ENCODE measurements at places on chromosomes 1 and 21. TPM values are rescaled to one million over a fixed set of nuclear protein-coding genes. Genes with fewer than 3 reads are reported as not detected.

Gene KIAA1614
- total RNA-seq, result 0.16 TPM

Gene SCAMP3
- total RNA-seq, result 193 TPM

Gene LIN28A
- total RNA-seq, result 0.37 TPM

Gene ZNF697
- total RNA-seq, result 0.32 TPM

Gene TRIM58
- 0.11 TPM for total RNA-seq

Gene GJA8
- not detected for total RNA-seq

Gene KIF17
- total RNA-seq, result not detected

Gene MFSD2A
- total RNA-seq, result 31.8 TPM

Gene KRTAP19-1
- not detected for total RNA-seq

Gene POU2F1
- total RNA-seq, result 9.0 TPM

- no peak for DNase-seq
Measured at GRCh38 chr1:39205781-39206464, 1.4 kb downstream of the MACF1 start.

- DNase-seq, result peak; percentile 86
Measured at GRCh38 chr21:45615145-45615711, 28.3 kb upstream of the PCBP3 start.

GRCh38 chr1:157512036-157512969 is 40.0 kb downstream of the FCRL5 start:
- no peak for DNase-seq

- no peak for DNase-seq
Measured at GRCh38 chr1:212951947-212952640, 1.8 kb downstream of the VASH2 start.

DNA sequence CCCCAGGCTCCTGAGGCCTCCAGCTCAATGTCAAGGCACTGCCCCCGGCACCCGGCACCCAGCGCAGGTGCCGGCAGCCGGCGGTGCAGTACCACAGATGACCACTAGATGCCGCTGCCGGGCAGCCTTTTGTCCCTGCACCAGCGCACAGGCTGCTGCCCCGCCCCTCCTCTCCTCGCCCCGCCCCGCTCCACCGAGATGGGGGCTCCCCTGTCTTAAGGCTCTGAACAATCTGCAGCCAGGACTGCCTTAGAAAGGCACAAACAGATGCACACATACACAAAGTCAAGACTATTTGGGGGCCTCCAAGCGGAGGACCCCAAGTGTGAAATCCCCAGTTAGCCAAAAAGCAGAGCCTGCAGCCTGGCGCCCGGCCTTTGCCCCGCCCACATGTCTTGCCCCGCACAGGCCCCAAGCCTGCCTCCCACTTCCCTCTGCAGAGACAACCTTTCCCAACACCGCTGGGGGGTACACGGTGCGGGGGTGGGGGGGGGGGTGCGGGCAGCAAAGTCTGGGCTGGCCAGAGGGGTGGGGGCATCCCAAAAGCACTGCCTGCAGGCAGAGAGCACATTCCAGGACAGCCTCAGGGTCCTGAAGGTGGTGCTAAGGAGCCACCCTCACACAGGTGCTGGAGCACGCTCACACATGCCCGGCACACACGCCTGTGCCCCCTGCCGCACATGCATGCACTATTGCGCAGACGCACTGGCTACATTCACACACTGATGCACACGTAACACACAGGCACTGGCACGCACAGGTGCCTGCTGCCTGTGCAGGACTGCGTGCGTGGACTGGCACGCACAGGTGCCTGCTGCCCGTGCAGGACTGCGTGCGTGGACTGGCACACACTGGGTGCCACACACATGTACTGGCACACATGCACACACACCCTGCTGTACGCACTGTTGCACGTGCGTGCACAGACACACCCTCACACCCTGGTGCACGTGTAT is 37.1 kb downstream of the ARHGEF16 start:
- peak; percentile 84 for DNase-seq

DNA sequence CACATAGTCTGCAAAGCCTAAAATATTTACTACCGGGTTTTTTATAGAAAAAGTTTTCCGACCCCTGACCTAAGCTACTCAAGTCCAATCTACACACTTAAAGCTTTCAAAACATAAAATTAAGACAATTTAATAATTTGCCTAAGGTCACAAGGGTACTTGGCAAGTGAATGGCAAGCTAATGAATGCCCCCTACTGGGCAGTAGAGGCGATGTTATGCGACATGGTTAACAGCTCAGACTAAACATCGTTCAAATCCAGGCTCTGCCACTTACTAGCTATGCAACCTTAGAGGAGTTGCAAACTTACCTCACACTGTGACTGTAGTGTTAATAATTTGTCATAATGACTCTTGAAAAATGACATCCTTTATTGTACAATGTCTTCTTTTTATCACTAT is 317.2 kb upstream of the NFIA start:
- DNase-seq, result no peak

GRCh38 chr1:24289937-24290595 is 29.1 kb upstream of the GRHL3 start:
- no peak for DNase-seq

- no peak for DNase-seq
Measured at GRCh38 chr1:33429856-33430691, 821 bp downstream of the PHC2 start.

DNA sequence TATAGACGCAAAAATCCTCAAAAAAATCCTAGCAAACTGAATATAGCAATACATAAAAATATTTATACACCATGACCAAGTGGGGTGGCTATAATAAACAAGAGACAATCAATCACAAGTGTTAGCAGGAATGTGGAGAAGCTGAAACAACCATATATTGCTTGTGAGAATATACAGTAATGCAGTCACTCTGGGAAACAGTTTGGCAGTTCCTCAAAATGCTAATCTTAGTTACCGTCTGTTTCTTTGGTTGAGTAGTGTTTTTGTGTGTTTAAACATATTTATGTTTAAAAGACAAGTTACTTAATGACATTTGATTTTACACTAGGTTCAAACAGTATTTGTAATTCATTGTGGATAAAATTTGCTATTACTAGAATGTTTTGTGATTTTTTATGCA is 792.0 kb downstream of the LTN1 start:
- DNase-seq, result no peak

DNA sequence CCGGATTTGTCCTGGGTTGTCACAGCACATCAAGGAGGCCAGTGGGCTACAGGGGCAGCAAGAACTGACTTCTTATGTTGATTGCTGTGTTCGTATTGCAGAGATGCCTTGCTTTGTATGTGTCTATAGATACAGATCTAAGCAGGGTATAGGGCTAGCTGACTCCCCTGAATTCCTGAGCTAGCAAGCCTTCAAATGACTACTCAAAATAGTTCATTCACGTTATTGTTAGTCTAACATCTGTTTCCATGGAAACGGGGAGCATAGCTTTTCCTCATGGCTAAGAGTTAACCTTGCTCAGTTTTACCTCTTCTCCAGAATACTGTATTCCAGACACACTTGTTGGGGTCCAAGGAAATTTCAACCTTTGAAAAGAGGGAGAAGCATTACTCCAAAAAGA is 24.1 kb downstream of the TRIM45 start:
- no peak for DNase-seq

- DNase-seq, result no peak
Measured at GRCh38 chr1:110490791-110491451, 28.1 kb downstream of the KCNA10 start.

DNA sequence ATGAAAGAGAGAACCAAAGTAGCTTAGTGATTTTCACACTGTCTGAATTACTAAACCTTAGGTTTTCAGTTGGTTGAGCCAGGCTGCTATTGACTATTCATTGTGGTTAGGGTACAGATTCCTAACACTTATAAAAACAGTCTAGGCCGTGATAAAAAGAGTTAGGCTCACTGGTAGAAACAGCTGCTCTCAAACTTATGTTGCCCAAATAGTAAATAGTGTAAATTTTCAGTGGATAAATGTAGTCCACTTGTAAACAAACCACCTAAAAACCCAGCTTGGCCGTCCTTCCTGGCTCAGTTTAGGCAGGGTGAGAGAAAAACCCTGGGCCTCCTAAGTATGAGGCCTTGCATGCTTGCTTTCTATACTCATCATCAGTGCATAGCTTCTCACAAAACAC is 34.9 kb downstream of the ARID1A start:
- no peak for DNase-seq

DNA sequence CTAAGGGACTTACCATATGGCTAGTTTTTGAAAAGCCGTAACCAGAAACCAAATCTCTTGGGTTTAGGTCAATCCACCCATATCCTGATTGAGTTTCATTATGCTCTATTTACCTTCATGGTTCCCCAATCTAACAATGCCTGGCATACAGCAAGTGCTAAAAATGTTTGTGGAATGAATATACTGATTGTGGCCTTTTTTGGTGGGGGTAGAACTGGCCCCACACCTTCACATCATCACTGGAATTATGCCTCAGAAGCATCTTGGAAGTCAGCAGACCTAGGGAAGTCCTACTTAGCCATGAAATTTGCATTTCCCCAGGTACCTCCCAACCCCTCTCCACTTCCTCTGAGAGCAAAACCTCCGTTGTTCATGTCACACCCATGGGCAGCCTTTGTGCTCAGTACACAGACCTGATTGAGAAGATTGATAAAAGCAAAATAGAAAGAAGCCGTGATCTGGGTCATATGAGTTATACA is 17.8 kb upstream of the SLAMF1 start:
- no peak for DNase-seq

GRCh38 chr1:72119491-72119890 is 162.8 kb downstream of the NEGR1 start:
- DNase-seq, result no peak

GRCh38 chr1:20962576-20963258 is 175.6 kb upstream of the HP1BP3 start:
- DNase-seq, result no peak

DNA sequence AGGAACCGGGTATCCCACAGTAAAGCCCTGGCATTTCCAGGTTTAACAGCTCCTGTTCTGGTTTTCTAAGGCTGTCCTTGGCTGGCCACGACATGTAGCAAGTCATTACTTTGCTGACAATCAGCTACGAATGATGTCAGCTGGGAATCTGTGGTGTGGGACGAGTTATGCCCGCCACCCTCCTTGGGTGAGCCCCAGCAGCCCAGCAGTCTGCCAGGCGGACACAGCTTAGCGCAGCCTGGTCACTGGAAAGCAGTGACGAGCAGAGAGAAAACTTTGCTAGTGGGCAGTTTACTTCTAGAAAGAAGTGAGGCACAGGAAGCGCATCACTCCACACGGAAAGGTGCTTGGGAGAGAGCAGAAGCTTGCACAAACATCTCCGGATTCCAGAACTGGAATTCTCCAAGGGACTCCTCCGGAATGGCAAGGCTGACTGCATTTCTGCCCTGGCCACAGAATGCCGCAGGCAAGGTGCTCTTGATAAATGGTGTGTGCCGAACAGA is 15.5 kb upstream of the ZNF436 start:
- DNase-seq, result no peak

- DNase-seq, result no peak
Measured at GRCh38 chr1:231214918-231215680, 25.9 kb upstream of the GNPAT start.

DNA sequence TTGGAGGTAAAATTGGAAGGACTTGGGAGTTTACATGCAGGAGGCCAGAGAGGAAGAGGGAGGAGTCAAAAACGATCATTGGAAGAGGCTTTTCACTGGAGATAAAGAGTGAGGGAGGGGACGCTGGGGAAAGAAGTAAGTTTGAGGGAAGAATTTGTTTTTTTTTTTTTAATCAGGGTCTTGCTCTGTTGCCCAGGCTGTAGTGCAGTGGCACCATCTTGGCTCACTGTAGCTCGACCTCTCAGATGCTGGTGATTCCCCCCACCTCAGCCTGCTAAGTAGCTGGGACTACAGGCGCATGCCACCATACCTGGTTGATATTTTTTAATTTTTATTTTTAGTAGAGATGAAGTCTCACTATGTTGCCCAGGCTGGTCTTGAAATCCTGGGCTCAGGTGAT is 1.2 kb upstream of the MROH7 start:
- no peak for DNase-seq

DNA sequence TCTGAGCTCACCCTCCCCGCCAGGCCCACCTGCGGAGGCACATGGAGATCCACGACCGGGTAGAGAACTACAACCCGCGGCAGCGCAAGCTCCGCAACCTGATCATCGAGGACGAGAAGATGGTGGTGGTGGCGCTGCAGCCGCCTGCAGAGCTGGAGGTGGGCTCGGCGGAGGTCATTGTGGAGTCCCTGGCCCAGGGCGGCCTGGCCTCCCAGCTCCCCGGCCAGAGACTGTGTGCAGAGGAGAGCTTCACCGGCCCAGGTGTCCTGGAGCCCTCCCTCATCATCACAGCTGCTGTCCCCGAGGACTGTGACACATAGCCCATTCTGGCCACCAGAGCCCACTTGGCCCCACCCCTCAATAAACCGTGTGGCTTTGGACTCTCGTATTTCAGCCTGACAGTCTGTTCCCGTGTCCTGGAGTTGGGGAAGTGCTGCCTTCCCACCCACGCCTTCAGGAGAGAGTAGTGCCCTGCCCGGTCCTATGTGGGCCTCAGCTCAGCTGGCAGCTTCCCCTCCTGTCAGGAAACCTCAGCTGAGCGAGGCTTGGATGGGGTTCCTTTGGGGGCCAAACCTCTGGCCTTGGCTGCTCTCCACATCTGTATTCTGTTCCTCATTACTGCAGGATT is 9.2 kb downstream of the ZBTB48 start:
- DNase-seq, result no peak

- DNase-seq, result no peak
Measured at GRCh38 chr1:169060919-169061639, 45.4 kb upstream of the ATP1B1 start.

GRCh38 chr1:241787691-241788090 is 60.3 kb upstream of the EXO1 start:
- no peak for DNase-seq

- DNase-seq, result no peak
Measured at GRCh38 chr1:96253246-96254035, 468.1 kb upstream of the PTBP2 start.

GRCh38 chr1:20445956-20446355 is 40.1 kb downstream of the CAMK2N1 start:
- DNase-seq, result no peak

DNA sequence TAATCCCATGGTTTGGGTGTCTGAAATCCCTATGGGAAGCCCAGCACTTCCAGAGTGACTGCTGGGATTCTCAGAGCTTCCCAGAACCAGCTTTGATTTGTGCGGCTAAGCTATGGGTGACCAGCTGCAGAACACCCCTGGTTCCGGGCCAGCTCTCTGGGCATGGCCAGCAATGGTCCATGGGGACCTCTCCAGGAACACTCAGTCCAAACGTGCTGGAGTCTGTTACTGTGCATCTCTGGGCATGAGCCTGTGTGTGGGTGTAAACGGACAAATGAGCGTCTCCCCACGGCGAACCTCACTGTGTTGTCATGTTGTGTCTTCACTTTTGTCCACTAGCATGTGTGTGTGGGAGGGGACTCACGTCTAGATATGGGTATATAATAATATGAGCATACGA is 54.4 kb downstream of the MAB21L3 start:
- DNase-seq, result no peak
